ENCODE measurements at places on chromosomes 5 and 9.

DNA sequence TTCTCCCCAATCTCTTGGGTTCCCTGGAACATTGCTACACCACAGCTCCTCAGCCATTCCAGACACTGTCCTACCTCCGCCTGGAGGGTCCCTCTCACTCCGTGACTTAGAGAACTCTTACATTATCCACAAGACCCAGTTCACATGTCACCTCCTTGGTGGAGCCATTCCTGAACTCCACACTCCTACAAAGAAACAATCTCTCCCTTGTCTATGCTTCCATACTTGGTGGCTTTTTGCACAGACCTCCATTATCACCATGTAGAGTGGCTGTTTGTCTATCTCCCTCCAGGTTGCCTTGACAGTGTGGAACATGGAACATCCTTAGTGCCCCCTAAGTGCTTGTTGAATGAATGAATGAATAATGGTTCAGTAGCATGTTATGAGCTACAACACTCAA, 105.9 kb downstream of the PAX5 start:
- H3K4me3 ChIP-seq, result no peak overlapping the region
- no peak for DNase-seq

DNA sequence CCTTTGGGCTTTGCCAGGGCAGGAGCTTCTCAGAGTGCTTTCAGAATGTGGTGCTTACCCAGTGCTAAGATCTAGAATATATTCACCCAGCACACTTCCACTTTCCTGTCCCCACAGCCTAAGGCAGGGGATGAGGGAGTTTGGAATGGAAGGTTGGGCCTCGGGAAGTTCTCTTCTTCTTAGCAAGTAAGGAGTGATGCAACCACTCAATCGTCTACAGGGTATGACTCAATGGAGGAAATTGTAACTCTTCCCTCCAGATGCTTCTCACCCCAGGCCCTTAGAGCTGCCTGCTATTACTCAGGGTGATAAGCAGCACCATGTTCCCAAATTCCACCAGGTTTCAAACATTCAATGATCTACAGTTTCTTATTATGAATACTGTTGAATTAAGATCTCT, 30.8 kb upstream of the AGGF1 start:
- no peak overlapping the region for H3K27ac ChIP-seq
- no peaks in the 10 kb centered on the region for H3K36me3 ChIP-seq
- H3K4me3 ChIP-seq, result no peak overlapping the region
- peaks cover 4% of the 10 kb centered on the region for H3K27me3 ChIP-seq

GRCh38 chr9:35816708-35817107, 1.9 kb upstream of the HINT2 start:
- no peaks in the 10 kb centered on the region for H3K27me3 ChIP-seq
- no peak overlapping the region for H3K4me3 ChIP-seq
- peaks cover 15% of the 10 kb centered on the region for H3K4me1 ChIP-seq
- no peaks in the 10 kb centered on the region for H3K36me3 ChIP-seq
- H3K27ac ChIP-seq, result no peak overlapping the region
- DNase-seq, result no peak

GRCh38 chr9:114387680-114388356, at the start of gene AKNA:
Gene AKNA, minus strand, starts transcription at chr9:114387982. Its CDS starts 6,649 bp downstream, at chr9:114381333.
- no peaks in the 10 kb centered on the region for H3K36me3 ChIP-seq
- peak; percentile 95 for DNase-seq
- peak within 1 kb of the TSS; percentile 91 for H3K27ac ChIP-seq

DNA sequence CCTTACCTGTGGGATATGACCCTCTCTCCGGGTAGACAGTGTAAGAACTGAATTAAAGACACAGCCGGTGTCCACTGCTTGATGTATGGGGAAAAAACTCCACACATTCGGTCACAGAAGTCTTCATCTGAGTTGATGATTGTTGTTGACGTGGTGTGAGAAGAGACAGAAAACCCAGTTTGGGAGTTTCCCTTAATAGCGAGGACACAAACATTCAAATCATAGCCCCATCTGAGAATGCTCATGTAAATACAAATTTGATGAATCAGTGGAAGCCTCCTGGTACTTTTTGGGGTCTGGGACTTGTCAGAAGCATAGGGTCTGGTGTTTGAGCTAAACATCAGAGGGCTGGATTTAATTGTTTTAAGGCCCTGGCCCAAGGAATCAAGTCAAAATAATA, 11.0 kb downstream of the HAVCR1 start:
- H3K36me3 ChIP-seq, result no peaks in the 10 kb centered on the region
- no peak for DNase-seq
- no peak overlapping the region for H3K27ac ChIP-seq
- H3K4me3 ChIP-seq, result no peak overlapping the region
